ENCODE measurements at places on chromosomes 2 and 18.

- DNase-seq, result no peak
These were observed 97.7 kb upstream of the OTOS start for GRCh38 chr2:240238201-240238600.

- DNase-seq, result no peak
These were observed 196.6 kb upstream of the CELF4 start for GRCh38 chr18:37762076-37762621.

DNA sequence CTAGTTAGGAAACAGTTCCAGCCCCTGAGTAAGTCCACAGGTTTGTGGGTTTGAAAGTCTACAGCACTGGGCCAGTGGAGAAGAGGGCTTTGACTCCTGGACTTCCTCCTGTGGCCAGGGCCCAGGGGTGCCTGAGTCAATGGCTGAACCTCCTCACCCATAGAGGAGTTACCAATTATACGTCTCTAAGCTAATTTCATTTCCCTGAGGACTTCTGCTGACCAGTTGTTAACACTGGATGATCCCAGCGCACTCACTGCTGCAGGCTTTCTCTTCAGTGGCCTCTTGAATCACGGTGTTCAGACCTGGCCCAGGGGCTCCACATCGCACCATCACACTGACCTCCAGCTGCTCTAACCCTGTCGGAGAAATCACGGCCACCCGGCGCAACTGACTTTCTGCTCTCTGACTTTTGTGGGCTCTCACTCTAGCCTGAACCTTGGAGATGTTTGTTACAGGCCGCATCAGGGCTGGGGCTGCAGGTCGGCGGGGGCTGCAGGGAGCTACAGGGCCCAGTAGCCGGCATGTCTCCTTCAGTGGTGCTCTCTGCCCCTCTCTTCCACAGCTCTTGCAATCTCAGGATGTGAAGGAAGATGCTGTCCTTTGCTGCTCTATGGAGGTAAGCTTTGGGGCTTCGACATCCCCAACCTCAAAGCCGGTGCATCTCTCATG is 93.6 kb downstream of the SMAD7 start:
- no peak for DNase-seq

- DNase-seq, result no peak
These were observed 35.1 kb upstream of the YWHAQ start for GRCh38 chr2:9665898-9666297.

GRCh38 chr2:158970241-158970751 is 1.9 kb downstream of the TANC1 start:
- DNase-seq, result no peak

- DNase-seq, result no peak
These were observed 2.9 kb downstream of the MDH1 start for GRCh38 chr2:63591566-63592175.

DNA sequence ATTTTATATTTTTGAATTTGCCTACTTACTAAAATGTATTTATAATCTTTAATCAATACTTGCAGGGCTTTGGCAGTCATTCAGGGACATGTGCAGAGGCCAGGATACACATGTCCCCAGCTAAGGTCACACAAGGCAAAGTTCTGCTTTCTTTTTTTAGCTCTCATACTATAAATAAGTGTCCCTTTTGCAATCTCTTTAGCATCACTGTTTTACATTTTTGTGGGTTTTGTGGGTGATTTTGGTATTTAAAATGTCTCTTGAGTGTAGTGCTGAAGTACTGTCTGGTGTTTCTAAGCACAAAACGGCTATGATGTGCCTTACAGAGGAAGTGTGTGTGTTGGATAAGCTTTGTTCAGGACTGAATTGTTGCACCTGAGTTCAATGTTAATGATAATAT is 309.0 kb upstream of the GULP1 start:
- no peak for DNase-seq

DNA sequence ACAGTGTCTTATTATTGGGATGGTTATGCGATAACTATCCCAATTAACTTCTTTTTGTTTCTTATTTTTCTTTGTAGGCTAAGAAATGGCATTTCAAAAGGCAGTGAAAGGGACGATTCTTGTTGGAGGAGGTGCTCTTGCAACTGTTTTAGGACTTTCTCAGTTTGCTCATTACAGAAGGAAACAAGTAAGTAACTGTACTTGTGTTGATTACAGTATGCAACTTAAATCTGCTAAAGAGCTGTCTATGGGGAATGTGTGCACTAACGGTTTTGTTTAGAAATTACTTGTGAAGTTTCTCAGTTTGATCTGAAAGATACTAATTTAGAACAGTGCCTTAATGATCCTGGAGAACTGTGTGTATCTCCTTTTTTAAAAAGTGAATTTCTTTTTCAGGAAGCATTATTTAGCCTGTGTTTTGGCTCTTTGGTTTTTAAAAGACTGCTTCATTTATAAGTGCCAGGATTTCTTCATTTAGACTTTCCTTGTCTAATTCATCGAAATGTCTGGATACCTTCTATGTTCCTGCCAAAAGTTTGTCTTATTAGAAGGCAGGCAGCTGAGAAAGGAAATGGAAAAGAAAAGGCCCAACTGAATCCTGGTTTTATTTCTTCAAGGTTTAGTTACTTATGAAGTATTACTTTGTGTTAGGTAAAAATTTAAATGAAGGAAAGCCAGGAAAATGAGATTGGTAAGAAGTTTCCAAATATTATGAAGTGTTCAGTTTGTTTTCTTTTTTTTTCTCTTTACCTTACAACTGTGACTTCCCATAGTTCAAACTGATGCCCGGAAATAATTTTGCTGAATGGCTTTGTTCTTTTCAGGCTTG is 40.1 kb downstream of the GPD2 start:
- DNase-seq, result no peak
